ENCODE measurements at places on chromosomes 11 and 22.

DNA sequence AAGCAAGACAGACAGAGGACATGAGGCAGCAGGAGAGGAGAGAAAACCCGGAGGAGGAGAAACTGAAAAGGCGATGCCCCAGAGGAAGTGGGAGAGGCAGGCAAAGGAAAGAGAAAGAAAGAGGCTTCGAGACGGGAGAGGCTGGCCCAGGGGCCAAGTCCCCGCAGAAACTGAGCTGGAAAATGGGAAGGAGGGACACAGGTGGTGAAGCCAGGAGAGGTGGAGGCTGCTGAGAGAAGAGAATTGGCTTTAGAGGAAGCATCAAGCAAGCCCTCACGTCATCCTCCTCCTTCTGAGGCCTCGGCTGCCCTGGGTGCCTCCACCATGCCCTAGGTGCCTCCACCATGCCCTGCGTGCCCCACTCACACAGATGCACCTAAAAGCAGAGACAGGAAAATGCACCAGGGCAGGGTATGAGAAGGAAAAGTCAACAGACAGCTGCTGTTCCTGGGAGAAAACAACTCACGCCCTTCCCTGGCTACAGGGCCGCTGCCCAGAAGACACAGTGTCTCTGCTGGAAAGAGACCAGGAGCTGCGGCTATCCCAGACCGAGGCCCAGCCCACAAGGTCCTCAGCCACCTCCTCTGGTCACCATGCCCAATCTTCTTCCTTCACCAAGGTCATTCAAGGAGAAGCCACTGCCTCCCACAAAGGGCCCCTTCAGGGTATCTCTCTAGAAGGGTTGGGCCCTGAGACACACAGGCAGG, 14.3 kb downstream of the FXYD6 start:
- no peak for DNase-seq

GRCh38 chr11:121405646-121406045, 46.5 kb upstream of the SORL1 start:
- DNase-seq, result no peak

GRCh38 chr11:113131036-113131775, 170.0 kb downstream of the NCAM1 start:
- DNase-seq, result no peak

DNA sequence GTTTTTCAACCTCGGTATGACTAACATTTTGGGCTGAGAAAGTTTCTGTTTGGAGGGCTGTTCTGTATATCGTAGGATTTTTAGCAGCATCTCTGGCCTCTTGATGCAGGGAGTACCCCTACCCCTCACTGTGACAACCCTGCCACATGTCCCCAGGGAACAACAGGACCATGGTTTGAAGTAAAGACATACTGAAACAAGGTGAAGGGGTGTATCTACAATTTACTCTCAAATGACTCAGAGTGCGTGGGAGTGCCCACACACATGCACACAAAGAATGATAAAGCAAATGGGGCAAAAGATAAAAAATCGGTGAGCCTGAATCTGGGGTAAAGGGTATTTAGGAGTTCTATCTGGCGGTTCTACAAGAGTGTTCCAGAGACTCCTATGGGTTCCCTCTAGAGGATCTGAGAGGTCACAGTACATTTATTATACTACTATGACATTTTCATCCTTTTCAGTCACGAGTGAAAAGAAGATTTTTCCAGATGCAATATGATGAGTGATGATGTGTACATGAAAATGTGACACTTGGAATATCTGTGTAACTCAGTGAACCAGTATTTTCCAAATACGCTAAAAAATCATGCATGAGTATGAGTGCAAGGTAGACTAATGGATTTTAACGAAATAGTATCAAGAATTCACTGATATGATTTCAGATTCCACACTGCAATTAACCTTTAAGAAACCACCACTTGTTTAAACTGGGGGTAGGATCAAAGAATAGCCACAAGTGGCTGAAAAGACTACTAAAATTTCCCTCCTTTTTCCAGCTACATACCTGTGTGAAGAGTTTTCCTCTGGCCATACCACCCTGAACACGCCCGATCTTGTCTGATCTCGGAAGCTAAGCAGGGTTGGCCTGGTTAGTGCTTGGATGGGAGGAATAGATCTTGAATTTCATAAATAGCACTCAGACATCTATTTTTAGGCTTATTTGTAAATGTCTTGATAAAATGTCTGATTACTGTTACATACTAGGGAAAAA, 56.3 kb upstream of the YPEL1 start:
- no peak for DNase-seq

GRCh38 chr22:50403701-50404101, 60.6 kb downstream of the PPP6R2 start:
- DNase-seq, result no peak

- peak; percentile 35 for DNase-seq
These were observed 1564.8 kb upstream of the TENM4 start for GRCh38 chr11:81005595-81005994.

DNA sequence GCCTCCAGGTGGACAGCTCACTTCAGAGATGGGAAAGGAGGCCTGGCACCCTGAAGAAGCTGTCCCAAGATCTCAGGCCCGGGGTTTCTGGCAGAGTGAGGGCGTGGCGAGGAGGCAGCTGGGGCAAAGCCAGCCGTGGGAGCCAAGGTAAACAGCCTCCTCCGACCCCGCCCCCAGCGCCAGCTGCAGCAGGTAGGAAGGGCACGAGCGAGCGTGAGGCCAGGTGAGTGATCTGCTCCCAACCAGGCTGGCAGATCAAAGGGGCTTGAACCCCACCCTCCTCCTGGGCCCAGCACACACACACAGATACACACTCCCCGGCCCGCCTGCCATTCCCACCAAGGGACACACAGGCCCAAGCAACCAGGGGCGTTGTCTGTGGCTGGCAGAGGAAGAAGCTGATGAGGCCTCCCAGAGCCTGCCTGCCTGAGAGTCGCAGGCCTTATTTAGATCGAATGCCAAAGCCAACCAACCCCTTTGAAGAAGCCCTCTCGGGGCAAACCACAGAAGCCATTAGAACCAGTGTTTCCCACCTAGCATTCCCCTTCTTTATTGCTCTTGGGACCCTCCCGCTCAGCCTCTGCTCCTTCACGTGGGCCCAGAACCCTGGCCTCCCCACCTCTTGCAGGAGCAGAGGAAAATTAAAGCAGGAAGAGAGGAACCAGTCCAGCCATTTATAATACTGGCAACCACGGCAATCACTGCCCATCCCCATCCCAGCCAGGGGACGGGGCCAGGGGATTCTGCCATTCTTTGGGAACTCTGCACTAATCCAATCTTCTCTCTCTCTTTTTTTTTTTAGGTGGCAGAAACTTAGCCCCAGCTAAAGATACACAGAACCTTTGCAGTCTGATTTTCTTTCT, 5.0 kb downstream of the PDGFB start:
- DNase-seq, result no peak

DNA sequence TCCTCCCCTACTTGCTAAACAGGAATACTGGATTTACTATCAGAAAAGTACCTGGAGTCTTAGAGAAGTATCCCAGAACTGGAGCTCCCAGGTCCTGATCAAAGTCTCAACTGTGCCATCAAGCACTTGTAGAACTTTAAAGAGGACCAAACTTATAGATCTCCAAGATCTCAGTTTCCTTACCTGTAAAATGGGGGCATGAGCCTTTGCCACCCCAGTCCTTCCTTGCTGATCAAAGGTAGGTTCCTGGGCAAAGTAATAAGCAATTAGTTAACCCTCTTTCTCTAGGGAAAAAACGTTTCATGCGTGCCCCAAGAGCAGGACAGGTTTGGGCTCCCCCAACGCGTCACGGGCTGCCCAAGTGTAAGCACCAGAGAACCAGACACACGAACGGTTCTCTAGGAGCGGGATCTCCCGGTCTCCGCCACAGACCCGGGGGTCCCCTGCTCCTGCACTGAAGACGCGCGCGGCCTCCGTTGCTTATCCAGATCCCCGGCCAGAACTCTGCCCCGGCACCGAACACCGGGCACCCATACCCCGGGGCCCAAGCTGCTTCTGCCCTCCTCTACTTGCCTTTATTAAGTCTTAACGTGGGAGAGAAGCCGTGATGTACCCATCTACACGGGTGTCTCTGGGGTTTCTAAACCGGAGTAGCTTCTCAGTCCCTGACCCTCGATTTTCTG, 505 bp downstream of the ZNF214 start:
- DNase-seq, result no peak

DNA sequence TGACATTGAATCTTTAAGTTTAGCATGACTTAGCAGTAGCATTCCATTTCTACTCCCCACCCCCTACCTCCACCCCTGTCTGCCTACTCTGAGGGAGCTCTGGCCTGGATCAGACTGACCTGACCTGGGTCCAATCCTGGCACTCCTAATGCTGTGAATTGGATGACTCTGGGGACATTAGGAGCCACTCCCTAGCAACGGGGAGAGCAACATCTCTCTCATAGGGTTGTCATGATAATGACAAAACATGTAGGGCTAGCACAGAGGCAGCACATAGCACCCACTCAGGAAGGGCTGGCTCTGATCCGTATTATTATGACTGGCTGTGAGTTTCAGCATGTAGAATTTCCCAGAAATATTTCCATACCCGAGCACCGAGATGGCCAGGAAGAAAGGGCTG, 40.5 kb downstream of the CABIN1 start:
- DNase-seq, result no peak

GRCh38 chr11:10294290-10294953, 403 bp upstream of the SBF2 start:
- no peak for DNase-seq

DNA sequence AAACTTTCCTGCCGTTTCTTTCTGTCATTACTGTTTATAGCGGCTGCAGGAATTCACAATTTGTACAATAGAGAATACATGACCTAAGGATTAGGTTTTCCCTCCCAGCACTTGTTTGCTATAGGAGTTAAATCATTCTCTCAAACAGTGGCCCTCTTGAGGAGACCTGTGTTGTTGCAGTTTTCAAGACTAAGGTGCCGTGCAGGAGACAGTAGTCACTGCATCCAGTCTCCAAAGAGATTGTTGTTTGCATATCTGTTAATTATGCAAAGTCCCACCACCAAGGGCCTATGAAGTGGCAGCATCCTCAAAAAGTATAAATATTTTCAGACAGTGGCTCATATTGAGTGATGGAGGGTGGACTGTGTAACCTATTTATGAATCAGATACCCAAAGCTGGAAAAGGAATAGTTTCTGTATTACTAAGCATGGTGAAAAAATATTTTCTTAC, 2.3 kb downstream of the PRSS23 start:
- no peak for DNase-seq

- DNase-seq, result no peak
These were observed 95.0 kb upstream of the CD44 start for GRCh38 chr11:35043936-35044335.

DNA sequence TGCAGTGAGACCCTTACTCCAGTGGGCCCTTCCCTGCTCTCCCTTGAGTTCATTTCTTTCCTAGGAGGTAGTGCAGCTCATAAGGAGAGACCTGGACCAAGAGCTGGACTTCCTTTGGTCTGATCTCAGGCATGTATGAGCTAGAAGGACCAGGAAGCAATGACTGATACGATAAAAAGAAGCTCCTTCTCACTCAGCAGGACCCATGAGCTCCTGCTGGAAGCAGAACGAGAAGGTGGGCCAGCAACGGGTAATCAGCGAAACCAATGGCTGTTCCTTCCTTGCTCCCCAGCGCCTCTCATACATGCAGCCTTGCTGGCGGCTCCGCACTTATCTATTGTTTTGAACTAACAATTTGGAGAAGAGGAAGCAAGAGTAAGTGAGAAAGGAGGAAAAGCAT, 56.8 kb downstream of the RPUSD4 start:
- no peak for DNase-seq

DNA sequence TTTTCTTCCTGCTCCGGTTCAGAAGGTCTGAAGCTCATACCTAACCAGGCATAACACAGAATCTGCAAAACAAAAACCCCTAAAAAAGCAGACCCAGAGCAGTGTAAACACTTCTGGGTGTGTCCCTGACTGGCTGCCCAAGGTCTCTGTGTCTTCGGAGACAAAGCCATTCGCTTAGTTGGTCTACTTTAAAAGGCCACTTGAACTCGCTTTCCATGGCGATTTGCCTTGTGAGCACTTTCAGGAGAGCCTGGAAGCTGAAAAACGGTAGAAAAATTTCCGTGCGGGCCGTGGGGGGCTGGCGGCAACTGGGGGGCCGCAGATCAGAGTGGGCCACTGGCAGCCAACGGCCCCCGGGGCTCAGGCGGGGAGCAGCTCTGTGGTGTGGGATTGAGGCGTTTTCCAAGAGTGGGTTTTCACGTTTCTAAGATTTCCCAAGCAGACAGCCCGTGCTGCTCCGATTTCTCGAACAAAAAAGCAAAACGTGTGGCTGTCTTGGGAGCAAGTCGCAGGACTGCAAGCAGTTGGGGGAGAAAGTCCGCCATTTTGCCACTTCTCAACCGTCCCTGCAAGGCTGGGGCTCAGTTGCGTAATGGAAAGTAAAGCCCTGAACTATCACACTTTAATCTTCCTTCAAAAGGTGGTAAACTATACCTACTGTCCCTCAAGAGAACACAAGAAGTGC, 661 bp upstream of the MALAT1 start:
- DNase-seq, result no peak

DNA sequence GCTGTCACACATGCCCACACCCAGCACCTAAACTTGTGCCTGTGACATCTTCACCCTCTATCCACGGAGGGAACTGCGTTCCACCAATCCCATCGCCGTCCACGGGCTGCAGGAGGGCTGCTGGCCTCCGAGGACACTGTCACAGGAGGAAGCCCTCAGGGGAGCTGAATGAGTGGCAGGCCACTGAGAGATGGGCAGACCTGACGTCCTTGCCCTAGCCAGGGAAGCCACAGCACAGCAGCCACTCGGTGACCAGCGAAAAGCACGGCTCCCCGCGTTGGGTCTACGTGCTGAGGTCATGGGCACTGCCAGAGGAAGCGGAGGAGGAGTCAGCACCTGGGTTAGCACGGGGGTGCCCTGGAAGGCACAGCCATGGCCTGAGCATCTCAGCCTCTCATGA, 50.5 kb downstream of the IGSF9B start:
- DNase-seq, result no peak

DNA sequence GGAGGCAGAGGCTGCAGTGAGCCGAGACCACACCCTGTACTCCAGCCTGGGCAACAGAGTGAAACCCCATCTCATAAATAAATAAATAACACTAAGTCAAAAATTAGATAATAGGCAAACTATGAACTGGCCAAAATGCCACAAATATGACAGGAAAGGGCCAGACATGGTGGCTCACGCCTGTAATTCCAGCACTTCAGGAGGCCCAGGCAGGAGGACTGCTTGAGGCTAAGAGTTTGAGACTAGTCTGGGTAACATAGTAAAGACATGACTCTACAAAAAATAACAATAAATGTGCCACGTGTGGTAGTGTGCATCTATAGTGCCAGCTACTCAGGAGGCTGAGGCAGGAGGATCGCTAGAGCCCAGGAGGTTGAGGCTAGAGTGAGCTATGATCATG, 19.9 kb downstream of the SEC14L6 start:
- no peak for DNase-seq

DNA sequence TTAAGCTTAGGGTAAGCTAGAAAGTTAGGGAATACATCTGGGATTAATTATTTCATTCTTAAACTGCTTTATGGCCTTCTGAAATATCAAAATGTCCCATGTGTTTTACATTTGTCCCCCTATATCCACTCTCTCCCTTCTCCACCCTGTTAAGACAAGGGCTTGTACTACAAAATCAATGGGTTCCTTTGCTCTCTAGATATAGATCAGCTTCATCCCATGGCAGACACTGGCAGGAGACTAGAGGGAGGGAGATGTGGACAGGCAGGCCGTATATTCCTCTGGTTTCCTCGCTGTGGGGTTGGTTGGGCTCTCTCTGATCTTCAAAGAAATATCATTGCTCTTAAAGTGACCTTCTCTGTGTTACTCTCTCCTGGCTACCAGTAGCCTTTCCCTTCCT, 1281.0 kb downstream of the LRRC4C start:
- no peak for DNase-seq

Data from Panc1 (cell line).